Hippocampal formation (tissue), 2 donors: ENCODE measurements at places on chromosomes 3 and 15.

GRCh38 chr15:61201322-61201721 lies 27.8 kb downstream of the RORA start:
- no peak for DNase-seq

GRCh38 chr3:189419683-189420082 lies 211.5 kb upstream of the TP63 start:
- DNase-seq, result no peak

- DNase-seq, result no peak
Observed at GRCh38 chr3:171678971-171679492, 131.3 kb downstream of the PLD1 start.

- DNase-seq, result no peak
Observed at GRCh38 chr3:25861566-25861965, 71.7 kb downstream of the OXSM start.

DNA sequence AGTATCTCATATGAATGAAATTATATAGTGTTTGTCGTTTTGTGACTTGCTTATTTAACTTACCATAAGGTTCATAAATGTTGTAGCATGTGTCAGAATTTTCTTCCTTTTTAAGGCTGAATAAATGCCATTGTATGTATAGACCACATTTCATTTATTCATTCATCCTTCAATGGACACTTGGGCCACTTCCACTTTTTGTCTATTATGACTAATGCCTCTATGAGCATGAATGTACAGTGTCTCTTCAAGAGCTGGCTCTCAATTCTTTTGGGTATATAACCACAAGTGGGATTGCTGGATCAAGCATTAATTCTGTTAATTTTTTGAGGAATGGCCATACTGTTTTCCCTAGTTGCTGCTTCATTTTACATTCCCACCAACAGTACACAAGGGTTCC lies 156.1 kb downstream of the VPS8 start:
- DNase-seq, result no peak

DNA sequence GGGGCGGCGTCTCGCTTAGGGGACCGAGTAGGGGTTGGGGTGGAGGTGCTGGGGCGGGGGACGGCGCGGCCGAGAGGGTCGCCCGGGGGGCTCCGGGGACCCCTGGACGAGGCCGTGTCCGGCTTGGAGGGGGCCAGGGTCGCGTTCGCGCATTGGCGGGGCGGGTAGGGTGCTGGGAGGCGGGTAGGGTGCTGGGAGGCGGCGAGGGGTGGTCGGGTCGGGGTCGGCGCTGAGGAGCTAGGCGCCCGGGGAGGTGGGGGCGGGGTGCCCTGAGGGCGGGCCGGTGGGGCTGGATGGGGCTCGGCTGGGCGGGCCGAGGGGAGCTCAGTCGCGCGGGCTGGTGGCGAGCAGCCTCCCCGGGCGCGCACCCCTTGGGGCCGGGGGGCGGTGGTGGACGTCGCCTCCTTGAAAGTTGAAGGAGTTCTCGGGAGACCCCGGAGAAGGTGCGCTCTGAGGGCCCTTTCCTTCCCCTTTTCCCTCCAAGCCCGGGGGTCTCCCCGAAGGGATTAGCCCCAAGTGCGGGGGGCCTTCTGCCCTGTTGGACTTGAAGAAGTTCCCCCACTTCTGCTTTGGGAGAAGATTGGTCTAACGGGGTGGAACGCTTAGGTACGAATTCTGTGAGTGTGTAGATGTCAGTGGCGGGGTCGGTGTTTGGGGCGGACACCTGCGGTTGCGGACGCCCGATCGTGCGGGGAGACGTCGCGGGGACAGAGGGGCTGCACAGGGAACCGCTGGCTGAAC lies 543 bp downstream of the MEF2A start:
- no peak for DNase-seq

DNA sequence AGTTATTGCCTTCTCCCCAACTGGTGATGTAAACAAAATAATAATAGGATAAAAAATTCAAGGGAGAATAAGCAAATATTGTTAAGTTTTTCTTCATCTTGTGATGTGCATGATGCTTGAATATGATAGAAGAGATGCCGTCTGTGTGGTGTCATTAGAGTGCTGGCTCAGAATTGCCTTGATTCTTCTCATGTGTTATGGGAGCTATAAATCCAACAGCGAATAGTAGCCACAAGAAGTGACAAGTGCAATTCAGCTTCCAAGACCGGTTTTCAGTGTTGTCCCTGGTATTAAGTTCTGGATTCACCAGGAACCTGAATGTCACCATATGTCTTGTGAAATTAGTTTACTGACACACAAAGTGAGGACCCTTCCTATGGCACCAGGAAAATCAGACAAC lies 547.0 kb downstream of the NSUN3 start:
- no peak for DNase-seq

GRCh38 chr3:133280586-133280985 lies 119.3 kb upstream of the BFSP2 start:
- DNase-seq, result no peak

DNA sequence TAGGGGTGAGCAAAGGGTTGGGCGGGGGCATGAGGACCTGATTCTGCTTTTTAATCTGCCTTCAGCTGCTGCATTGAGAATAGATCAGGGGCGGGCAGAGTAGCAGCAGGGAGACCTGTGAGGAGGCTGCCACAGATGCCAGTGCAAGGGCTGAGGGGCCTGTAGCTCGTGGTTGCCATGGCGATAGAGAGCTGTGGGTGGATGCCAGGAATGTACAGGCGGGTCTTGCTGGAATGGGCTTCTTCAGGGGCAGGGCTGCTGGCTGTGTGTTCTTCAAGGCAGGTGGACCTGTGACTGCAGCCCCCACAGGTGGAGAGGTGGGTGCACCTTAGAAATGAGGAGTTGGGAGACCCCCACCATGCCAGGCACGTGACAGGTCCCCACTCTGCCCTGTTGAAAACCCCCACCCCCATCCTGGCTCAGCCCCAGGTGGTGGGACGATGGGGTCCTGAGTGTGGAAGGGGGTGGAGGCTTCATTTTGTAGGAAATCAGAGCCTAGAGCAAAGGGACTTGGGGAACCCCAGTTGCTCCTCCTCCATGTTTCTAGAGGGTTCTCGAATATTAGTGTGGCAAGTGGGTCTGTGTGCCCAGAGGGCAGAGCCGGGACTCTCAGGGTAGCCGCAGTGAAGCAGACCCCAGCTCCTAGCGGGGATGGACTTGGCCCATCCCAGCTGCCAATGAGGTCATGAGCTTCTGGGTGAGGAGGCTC lies 38.3 kb downstream of the SLC6A6 start:
- DNase-seq, result no peak

DNA sequence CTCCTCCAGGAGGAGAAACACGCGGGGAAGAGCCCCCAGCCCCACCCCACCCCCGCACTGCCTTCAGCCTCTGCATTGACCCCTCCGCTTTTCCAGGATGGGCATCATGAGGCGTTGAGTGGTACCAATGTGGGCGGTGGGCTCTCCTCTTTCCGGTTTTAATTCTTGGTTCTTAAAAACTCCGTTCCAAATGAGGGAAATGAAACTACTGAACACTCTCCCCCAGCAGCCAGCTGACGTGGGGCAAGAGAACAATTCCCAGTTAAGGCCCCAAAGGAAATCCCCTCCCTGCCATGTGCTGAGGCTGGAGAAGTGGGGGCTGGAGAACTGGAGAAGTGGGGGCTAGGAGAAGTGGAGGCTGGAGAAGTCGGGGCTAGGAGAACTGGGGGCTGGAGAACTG lies 5.3 kb upstream of the NRROS start:
- DNase-seq, result no peak

DNA sequence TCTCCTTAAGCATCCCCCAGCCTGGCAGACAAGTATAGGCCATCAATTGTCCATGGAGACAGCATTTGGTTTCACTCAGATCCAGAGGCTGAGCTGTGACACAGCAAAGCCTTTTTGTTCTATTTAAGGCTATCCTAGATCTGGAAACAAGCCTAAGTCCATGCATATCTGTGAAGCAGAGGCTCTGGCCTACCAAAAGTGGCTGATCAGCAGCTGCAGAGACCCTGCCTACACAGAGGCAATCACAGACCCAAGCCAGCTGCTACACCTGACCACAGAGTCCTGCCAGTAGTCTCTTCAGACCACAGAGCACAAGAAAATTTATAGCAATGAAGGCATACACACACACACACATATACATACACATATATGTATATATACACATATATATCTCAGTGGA lies 501.7 kb upstream of the ARPP21 start:
- DNase-seq, result no peak

- DNase-seq, result no peak
Observed at GRCh38 chr3:183774631-183775030, 50.7 kb downstream of the MAP6D1 start.

GRCh38 chr15:60392986-60393790 lies 4.6 kb downstream of the ANXA2 start:
- no peak for DNase-seq

GRCh38 chr3:168051070-168051469 lies 44.7 kb downstream of the GOLIM4 start:
- no peak for DNase-seq

GRCh38 chr15:63335543-63336240 lies 46.0 kb downstream of the CA12 start:
- DNase-seq, result no peak

DNA sequence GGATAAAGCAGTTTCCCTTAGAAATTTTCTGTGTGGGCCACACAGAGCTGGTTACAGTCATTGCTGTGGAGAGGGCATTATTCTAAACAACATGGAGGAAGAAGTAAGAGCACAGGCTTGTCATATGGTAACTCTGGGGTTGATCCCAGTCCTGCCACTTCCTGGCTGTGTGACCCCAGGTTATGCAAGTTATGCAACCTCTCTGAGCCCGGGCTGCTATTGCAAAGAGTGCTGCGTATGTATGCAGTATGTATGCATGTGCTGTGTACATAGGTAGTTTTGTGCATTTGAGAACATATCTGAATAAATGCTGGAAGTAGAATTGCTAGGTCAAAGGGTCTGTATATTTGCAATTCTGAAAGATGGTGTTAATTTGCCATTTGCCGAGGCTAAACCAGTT lies 9.2 kb downstream of the SPSB4 start:
- DNase-seq, result no peak

DNA sequence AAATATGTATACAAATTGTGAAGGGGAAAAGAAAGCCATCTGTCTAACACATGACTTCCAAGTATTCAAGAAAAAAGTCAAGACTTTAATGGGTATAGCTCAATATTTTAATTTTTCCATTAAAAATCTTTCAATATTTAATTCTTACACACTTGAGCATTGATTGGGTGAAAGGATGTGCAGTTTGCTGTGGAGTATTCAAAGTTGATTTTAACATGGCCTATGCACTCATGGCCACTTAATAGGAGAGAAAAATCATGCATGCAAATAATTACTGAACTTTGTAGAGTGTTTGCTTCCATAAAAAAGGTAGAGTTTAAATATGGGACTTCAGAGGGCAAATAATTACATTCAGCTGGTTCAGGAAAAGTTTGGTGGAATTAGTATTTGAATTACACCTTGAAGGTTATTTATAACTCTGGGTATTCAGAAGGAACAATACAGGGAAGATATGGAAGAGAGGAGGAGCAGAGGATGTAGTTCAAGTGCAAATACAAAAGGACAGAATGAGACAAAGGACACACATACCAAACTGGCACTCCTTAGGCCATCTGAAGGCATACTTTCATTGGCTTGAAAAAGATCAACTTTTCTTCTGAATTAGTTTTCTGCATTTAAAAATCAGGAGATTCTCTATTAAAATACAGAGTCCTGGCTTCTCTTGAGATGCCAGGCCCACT lies 90.1 kb downstream of the OTOL1 start:
- no peak for DNase-seq

GRCh38 chr15:88904624-88905327 lies 8.4 kb downstream of the MFGE8 start:
- DNase-seq, result peak; percentile 65

DNA sequence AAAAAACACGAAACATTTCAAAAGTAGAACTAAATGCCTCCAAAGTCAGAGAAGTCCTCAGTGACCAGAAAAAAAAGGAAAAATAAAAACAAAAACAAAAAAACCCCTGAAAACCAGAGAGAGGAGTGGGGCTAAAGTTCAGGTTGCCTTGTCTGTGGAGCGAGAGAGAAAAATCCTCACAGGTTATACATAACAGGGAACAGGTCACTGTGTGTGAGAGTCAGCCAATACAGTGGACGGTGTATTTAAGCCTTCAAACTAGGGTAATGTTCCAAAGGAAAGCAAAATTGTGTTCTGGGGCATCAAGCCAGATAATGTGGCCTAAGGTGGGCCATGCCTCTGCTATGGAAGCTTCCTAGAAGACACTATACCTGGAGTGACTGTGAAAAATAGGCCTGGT lies 216.1 kb upstream of the SUCLG2 start:
- no peak for DNase-seq

DNA sequence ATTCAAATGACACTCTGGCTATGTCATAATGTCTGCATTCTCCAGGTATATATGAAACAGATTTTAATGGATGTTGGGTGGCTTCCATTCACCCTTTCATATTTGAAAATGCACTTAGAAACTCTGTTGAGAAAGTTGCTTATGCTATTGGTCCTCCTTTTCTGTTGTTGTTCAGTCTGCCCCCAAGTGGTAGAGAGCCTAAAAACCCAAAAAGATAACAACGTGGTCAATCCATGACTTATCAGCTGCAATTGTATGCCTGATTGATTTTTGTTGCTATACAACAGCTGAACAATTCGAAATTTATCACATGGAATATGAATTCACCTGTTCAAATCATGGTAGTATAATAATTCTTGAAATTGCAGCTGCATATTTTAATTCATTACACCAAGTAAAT lies 279.8 kb downstream of the ROBO2 start:
- no peak for DNase-seq

GRCh38 chr3:44510000-44510368 lies 32.5 kb upstream of the ZNF445 start:
- no peak for DNase-seq
